Osteoblast (primary cell): ENCODE measurements at places on chromosomes 2 and 18. TPM values are rescaled to one million over a fixed set of nuclear protein-coding genes. Genes with fewer than 3 reads are reported as not detected.

GRCh38 chr18:54151376-54151775 is 73.1 kb downstream of the MBD2 start:
- DNase-seq: no peak

DNA sequence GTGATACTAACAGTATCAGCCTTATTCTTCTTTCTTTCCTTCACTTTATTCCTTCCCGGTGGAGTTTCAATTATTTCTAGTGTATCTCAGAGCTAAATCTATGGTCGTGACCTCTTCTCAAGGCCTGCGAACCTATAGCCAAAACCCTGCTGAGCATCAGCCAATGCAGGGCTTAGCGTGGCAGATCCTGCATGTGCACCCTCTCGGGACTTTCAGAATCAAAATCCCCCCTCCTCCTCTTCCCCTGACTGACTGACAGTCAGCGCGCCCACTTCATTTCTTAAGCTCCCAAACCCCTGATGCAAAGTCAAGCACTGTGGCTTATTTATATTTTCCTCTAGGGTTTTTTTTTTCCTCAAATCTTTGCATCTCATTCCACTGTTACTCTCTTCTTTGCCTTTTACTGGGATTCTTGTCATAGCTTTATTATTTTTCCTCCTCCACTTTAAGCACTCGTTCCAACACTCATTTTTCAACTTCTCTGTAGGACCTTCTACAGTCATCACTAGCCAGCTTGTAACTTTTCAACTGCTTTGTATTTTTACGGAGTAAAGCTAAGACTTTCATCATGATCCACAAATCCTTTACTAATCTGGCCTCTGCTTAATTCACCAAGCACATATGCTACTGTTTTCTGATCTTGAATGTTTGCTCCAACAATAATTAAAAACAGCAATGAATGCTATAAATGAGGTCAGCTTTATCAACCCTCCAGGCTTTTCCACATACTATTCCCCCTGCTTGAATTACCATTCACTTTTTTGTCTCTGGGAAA is 896.5 kb upstream of the PIK3C3 start:
- no peak for DNase-seq

The ICOS gene
- not detected in 2 replicates for total RNA-seq

- peak; percentile 90 for DNase-seq
Measured at GRCh38 chr2:20625491-20626391, 25.2 kb downstream of the HS1BP3 start.

GRCh38 chr2:40450066-40450795 is 1.7 kb downstream of the SLC8A1 start:
- DNase-seq: peak; percentile 84

DNA sequence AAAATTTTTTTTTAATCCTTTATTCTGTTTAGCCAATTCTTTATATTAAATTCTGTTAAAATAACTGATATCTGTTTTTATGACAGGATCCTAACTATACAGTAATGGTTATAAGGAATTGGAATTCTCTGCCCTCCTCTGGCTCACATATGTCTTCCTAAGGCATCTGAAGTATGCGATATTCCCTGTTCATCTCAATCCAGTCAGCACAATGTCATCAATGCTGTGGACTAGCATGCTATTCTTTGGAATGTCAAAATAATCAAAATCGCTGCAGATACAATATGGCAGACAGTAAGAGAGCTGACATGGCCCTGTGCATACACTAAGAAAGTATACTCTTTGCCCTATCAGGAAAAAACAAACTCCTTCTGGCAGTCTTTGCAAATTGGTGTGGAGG is 107.6 kb downstream of the AP1S3 start:
- no peak for DNase-seq

DNA sequence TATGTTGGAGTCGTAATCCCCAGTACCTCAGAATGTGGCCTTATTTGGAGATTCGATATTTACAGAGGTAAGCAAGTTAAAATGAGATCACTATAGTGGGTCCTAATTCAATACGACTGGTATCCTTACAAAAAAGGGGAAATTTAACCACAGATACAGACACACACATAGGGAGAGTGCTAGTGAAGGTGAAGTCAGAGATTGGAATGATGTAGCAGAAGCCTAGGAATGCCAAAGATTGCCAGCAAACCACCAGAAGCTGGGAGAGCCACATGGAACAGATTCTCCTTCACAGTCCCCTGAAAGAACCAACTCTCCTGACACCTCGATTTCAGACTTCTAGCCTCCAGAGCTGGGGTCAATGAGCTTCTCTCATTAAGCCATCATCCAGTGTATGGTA is 17.7 kb upstream of the ACTR3 start:
- DNase-seq: no peak
